ENCODE measurements at places on chromosomes 12 and 14.

GRCh38 chr14:54175298-54175942, 218.8 kb upstream of the BMP4 start:
- DNase-seq, result peak; percentile 83

GRCh38 chr12:121278169-121279070, 18.1 kb downstream of the CAMKK2 start:
- no peak for DNase-seq

DNA sequence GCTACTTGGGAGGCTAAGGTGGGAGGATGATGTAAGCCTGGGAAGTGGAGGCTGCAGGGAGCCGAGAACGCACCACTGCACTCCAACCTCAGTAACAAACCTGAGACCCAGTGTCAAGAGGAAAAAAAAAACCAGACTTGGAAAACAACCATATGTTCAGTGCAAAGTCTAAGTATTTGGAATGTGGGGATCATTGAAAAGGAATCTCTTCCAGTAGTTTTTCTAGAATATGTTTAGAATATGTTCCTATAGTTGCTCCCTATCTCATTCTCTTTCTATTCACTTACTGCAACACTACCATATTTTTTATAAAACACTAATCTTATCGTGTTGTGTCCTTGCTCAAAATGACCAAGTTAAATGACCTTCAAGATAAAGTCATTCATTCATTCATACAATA, 423.5 kb upstream of the SOX5 start:
- DNase-seq, result no peak

GRCh38 chr12:65511134-65511834, 232.8 kb downstream of the MSRB3 start:
- DNase-seq, result no peak

DNA sequence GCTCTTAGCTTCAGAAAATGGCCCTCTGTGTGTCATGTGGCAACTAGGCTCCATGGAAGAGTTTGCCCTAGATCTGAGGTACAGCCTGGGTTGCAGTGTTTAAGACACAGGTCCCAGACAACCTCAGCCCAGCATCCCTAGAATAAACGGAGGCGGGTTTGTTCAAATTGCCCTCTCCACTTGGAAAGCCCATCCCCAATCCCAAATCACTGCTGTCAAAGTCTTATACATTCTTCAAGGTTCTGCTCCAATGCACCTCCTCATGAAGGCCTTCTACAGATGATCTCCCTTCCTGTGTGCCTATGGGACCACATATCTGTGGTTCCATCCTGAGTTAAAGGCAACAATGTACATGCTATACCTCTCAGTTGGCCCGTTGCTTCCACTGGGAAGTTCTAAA, 289.8 kb downstream of the DPF3 start:
- no peak for DNase-seq

DNA sequence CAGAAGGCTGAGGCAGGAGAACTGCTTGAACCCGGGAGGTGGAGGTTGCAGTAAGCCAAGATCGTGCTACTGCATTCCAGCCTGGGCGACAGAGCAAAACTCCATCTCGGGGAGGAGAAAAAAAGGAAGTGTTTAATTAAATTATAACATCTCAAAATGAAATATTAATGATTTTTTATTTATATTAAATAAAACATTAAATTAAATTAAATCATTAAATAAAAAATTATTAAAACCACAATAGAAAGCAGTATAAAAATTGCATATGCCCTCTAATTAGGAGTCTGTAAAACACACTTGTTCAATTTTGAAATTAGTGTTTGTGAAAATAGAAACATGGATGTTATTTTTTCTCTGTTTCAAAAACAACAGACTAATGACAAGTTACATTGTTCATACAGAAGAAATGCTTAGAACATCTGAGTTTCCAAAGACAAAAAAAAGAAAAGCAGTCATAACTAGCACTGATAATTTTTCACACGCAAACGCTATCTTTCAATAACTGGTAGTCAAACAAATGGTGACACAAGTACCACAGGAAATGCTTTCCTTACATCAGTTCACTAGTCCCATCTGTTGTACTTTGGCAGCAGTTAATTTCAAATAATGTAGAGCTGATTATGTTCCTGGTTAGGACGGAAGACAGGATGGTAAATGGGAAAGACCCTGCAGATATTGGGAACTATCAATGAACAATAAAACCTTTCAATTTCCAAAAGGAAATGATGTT, 54.9 kb downstream of the HECTD4 start:
- no peak for DNase-seq

GRCh38 chr12:93943780-93944179, 204.6 kb upstream of the PLXNC1 start:
- no peak for DNase-seq

GRCh38 chr14:60002819-60003492, 83.0 kb downstream of the LRRC9 start:
- peak; percentile 54 for DNase-seq

GRCh38 chr14:39988939-39989338, 556.7 kb upstream of the FBXO33 start:
- DNase-seq, result peak; percentile 78

GRCh38 chr12:84641940-84642545, 270.6 kb downstream of the SLC6A15 start:
- DNase-seq, result no peak

DNA sequence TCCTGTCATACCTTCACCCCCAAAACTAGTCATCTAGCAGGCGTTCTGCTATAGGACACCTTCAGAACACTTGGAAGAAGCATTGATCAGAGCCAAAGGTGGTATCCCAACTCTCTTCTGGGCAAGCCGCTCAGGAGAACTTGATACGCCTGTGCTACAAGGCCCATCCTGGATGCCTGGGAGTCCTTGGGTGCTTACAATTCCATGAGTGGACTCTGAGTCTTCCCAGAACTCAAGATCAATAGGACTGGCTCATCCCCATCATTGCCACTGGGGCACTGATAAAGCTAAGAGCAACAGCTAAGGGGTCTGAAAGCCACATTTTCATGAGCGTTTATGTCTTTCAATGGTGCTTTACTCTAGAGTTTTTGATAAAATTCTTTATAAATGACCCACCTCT, 1.9 kb downstream of the SPTB start:
- DNase-seq, result no peak

- no peak for DNase-seq
These were observed 109.2 kb downstream of the SCARB1 start for GRCh38 chr12:124754491-124754890.

DNA sequence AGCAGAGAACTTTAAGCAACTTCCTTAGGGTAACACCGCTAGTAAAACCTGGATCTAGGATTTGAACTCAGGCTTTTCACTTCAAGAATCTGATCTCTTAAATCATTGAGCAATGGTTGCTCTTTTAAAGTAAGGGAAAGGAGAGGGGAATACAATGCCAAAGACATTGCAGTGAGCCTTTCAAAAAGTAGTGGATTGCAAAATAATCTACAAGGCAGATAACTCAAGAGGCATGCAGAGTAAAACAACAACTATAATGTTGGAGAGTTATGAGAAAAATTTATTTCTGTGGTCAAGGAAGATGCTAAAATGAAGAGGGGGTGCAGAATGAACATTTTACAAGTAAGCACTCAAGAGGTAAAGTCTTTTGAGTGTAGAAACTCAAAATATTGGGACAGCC, 432.6 kb downstream of the C12orf50 start:
- no peak for DNase-seq

DNA sequence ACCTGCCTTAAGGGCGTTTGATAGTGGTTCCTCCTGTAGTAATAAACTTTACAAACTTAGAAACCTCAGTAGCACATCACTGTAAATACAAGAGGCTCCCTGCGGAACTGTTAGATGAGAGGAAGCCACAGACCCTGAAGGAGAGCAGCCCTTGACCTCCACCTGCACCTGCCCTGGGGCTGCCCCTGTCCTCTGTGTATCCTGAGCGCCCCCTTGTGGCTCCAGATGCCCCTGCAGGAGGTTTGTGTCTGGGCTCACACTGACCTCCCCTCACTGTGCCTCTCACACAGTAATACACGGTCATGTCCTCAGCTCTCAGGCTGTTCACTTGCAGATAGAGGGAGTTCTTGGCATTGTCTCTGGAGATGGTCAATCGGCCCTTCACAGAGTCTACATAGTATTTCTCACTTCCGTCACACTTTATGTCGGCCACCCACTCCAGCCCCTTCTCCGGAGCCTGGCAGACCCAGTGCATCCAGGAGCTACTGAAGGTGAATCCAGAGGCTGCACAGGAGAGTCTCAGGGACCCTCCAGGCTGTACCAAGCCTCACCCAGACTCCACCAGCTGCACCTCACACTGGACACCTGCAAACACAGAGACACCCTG, 1059.8 kb downstream of the TMEM121 start:
- DNase-seq, result peak; percentile 74

GRCh38 chr12:52198454-52199215, 6.8 kb upstream of the KRT80 start:
- DNase-seq, result no peak

GRCh38 chr14:90381999-90382451, 14.8 kb upstream of the CALM1 start:
- peak; percentile 93 for DNase-seq

- DNase-seq, result no peak
These were observed 15.2 kb upstream of the EIF5 start for GRCh38 chr14:103318750-103319419.

DNA sequence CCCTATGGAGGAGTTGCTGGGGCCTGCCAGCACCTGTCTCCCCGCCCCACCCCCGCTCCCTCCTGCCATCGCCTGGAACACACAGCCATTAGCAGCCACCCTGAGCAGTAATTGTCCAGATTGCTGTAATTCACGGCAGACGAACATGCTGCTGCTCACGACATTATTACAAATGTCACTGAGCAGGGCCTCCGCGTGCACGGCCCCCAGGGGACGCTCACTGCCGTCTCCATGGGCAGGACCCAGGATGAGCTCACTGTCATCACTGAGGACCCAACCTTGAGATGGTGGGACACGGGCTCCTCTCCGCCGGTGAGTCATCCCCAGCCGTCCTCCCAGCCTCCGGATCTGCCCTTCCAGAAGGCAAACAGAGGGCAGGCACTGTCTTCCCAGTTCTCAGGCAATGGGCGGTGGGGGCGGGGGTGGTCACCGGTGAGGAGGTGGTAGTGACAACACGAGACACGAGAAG, 100.4 kb downstream of the RFLNA start:
- no peak for DNase-seq

GRCh38 chr14:66069830-66070541, 416.2 kb upstream of the CCDC196 start:
- DNase-seq, result no peak

GRCh38 chr12:1776170-1776921, 44.0 kb upstream of the LRTM2 start:
- DNase-seq, result no peak

All from DMS53 (cell line).